ENCODE measurements at places on chromosomes 6 and 20. TPM values are rescaled to one million over a fixed set of nuclear protein-coding genes. Genes with fewer than 3 reads are reported as not detected.

DNA sequence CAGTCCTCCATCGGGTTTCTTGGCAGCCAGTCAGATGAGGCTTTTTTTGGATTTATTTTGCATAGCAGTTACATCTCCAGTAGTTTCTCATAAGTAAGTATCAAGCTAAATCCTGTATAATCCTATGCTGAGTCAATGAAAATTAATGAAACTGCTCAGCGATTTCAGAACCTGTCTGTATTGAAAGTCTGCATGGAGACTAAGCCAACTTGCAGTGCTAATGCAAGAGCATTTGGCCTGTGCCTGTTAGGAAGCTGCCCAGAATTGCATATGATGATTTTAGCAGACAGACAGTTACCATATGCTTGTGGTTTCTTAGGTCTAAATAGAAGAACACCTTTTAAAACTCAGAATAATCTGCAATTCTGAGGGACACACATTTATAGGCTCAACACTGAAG lies 25.2 kb upstream of the LRRN4 start:
- no peak overlapping the region for H3K27ac ChIP-seq
- no peak overlapping the region for H3K4me3 ChIP-seq
- DNase-seq, result peak; percentile 41
- no peaks in the 10 kb centered on the region for H3K4me1 ChIP-seq

- H3K4me1 ChIP-seq, result peaks cover 3% of the 10 kb centered on the region
- H3K27me3 ChIP-seq, result no peaks in the 10 kb centered on the region
- DNase-seq, result no peak
- H3K27ac ChIP-seq, result no peak overlapping the region
- H3K4me3 ChIP-seq, result no peak overlapping the region
These were observed 145.1 kb downstream of the SAMD5 start for GRCh38 chr6:147653631-147654030.

- peak overlapping the region; percentile 80 for H3K4me3 ChIP-seq
- H3K27ac ChIP-seq, result no peak overlapping the region
- no peaks in the 10 kb centered on the region for H3K4me1 ChIP-seq
- no peaks in the 10 kb centered on the region for H3K27me3 ChIP-seq
- H3K36me3 ChIP-seq, result no peaks in the 10 kb centered on the region
These were observed 20.3 kb upstream of the ABT1 start for GRCh38 chr6:26576407-26576843.

GRCh38 chr6:36154286-36154685 lies 24.0 kb downstream of the MAPK13 start:
- H3K4me1 ChIP-seq, result no peaks in the 10 kb centered on the region
- no peaks in the 10 kb centered on the region for H3K36me3 ChIP-seq
- H3K27me3 ChIP-seq, result no peaks in the 10 kb centered on the region
- H3K27ac ChIP-seq, result no peak overlapping the region
- DNase-seq, result no peak

DNA sequence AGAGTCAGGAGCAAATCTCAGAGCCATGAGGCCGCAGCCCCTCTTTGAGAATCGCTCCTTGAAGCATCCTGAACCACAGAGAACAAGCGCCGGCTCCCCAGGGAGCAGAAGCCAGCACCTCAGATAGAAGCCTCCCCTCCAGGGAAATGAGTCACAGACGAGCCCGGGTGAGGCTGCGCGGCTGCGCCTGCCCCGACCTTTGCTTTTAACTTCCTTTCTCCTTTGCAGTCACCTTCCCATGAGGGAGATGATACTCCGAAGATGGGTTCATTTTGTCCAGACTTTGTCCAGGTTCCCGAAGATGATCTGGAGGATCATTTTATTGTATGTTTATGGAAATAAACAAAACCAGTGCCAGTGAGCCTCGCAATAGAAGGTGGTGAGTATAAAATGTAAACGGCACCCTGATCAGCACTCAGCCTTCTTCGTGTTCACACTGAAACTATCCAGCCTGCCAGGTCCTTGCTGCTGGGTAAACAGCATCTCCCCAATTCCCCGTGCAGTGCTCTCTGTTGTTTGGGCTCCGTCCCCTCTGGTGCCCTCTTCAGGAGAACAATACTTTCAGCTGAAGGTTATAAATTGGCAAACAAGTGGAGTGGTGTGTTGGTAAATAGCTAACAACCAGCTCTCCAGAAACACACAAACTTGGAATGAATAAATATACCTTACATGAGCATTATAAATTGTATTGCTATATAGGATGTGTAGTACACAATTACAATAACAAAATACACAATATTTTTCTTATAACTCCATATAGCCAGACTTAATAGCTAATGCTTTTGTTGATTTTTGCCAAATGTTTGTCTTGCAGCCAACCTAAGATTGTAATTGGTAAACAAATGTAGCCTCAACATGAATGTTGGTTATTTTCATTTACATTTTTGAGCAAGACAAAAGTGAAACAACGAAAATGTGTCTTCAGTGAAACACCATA lies 41.4 kb upstream of the TMEM181 start:
- DNase-seq, result peak; percentile 72
- no peak overlapping the region for H3K27ac ChIP-seq
- H3K4me1 ChIP-seq, result no peaks in the 10 kb centered on the region
- H3K27me3 ChIP-seq, result peaks cover 7% of the 10 kb centered on the region
- H3K4me3 ChIP-seq, result peak overlapping the region; percentile 48

GRCh38 chr20:36883977-36884535 lies 8.1 kb downstream of the TLDC2 start:
- no peaks in the 10 kb centered on the region for H3K36me3 ChIP-seq
- no peak overlapping the region for H3K27ac ChIP-seq

DNA sequence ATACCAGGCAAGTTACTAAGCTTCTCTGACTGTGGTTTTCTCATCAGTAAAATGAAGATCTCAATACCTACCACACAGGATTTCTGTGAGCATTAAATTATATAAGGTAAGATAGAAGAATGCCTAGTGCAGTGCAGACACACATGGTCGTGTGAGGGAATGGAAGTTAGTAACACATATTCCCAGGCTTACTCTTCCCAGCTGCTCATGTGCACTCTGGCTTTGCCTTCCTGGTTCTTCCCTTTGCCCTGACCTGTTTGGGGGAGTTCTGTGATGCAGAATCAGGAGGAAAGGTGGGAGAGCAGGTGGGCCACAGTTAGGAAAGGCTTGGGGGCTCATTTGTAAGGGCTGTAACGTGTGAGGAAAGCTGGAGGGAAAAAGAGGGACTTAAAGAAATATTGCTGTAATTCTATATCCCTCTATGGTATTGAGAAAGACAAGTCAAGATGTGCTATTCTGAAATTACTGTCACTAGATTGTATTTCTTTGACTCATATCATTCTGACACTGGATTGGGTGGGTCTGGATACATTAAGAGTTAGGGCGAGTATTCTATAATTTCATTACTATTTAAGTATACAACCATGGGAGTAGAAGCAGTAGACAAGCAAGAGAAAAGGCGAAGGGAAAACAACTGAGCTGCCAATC lies 47.7 kb downstream of the FYN start:
- H3K27me3 ChIP-seq, result no peaks in the 10 kb centered on the region
- H3K27ac ChIP-seq, result no peak overlapping the region
- no peaks in the 10 kb centered on the region for H3K36me3 ChIP-seq
- H3K4me1 ChIP-seq, result peaks cover 11% of the 10 kb centered on the region

DNA sequence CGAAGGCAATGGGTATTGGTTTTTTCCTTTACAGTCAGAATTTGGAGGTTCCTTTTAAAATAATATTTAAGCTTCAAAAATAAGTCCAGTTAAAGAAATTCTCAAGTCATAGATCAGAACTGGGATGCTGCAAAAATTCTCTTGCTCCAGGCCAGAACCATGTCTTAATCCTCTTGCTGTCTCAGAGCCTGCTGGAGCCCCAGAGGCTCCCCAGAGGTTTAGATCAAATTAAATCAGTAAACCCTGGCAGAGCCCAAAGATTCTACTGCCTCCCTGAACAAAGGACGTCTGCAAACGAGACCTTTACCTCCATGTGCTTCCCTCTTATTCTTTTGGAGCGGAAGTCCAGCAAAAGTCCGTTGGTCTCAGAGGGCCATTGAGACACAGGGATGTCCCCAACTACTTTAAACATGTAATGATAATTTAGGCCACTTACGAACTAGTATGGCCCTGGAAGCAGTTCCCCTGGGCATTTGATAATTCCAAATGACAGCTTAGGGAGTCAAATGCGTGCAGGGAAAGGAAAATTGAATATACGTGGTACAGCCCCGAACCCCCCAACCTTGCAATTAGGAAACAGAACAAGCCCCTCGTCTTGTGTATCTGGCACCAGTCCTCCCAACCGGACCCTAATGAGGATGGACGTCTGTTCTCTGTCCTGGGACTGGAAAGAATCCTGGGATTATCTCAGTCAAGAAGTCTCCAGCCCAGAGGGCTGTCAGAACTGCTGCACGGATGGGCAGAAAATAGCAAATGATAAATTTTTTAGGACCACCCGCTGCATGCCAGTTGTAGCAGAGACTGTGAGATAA lies 31.5 kb downstream of the SULF2 start:
- no peak for DNase-seq
- H3K4me3 ChIP-seq, result no peak overlapping the region
- H3K36me3 ChIP-seq, result no peaks in the 10 kb centered on the region
- H3K27ac ChIP-seq, result no peak overlapping the region
- no peaks in the 10 kb centered on the region for H3K27me3 ChIP-seq
- no peaks in the 10 kb centered on the region for H3K4me1 ChIP-seq

GRCh38 chr20:13099676-13100075 lies 90.9 kb downstream of the SPTLC3 start:
- H3K27me3 ChIP-seq, result no peaks in the 10 kb centered on the region
- H3K36me3 ChIP-seq, result no peaks in the 10 kb centered on the region
- no peak for DNase-seq
- H3K4me3 ChIP-seq, result no peak overlapping the region
- no peaks in the 10 kb centered on the region for H3K4me1 ChIP-seq

Gene EGFL8
- 0.99 TPM for total RNA-seq

Gene ANKRD66
- not detected for total RNA-seq

Gene CGA
- not detected for total RNA-seq

Gene LST1
- not detected for total RNA-seq

Gene RCAN2
- 5.6 TPM for total RNA-seq

Gene GPX6
- not detected for total RNA-seq
